ENCODE measurements at places on chromosomes 2 and 18. TPM values are rescaled to one million over a fixed set of nuclear protein-coding genes. Genes with fewer than 3 reads are reported as not detected.
A peak's percentile ranks its signal among the peaks of the same experiment; 100 is the strongest.

The COL4A3 gene
- polyA plus RNA-seq, result 0.16 TPM

- no peak for DNase-seq
Measured at GRCh38 chr2:60608679-60609078, 55.2 kb upstream of the BCL11A start.

GRCh38 chr18:58581265-58581664 is 47.6 kb downstream of the ALPK2 start:
- DNase-seq, result no peak

DNA sequence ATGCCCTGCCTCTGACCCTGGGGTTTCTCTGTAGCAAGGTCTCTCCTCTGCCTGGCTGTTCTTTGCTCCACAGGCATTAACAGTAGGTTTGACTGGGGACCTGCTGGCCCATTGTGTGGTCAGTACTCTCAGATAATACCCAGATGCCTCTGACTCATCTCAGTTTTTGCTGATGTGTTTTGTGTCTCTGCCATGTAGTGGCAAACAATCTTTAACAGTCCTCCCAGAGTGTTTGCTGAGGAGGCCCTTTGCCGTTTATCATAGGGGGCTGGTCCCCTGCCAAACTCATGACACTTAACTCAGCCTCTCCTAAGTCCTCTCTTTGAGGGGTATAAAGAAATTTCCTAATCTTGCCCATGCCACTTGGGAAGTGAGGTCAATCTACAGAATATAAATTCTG is 793.7 kb upstream of the FANCL start:
- DNase-seq, result no peak

DNA sequence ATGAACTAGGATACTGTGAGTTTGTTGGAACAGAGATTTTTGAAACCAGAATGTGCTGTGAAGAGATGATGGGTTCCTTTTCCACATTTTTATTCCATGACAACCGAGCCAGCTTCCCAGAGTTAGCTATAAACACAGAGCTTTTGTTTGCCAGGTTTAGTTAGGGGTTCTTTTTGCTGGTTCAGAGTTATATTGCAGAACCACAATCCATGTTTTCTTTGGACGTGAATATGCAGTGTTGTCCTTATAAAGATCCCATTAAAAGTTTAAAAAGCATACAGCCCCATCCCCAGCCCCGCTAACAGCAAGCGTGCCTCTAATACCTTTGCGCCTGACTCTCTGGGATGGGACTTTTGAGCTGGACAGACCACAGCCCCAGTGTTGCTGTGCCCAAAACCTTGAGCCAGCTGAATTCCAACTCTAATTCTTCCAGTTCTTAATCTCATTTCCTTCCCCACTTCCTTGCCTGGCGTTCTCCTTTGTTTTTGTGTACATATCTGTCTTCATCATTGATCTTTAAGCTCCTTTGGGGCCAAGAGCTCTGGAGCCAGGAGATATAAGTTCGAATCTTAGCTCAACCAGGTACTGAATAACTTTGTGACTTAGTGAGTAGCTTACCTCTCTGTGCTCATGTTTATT is 72.3 kb downstream of the SPATS2L start:
- peak; percentile 58 for DNase-seq

The IL1A gene
- polyA plus RNA-seq, result not detected

DNA sequence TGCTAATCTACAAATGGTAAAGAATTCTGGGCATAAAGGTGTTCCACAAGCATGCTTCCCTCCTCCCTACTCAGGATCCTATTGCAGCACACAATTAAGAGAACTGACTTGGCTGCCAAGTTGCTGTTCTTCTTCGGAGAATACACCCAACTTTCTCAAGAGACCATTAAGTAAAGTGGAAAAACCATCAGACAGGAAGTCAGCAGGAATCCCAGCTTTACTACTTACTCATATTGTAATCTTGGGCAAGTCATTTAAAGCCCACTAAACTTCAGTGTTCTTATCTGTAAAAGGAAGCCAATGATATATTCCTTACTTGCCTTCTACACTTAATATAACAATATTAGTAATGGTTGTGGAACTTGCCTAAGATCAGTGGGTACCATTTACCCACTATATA is 37.8 kb downstream of the PSTPIP2 start:
- no peak for DNase-seq

DNA sequence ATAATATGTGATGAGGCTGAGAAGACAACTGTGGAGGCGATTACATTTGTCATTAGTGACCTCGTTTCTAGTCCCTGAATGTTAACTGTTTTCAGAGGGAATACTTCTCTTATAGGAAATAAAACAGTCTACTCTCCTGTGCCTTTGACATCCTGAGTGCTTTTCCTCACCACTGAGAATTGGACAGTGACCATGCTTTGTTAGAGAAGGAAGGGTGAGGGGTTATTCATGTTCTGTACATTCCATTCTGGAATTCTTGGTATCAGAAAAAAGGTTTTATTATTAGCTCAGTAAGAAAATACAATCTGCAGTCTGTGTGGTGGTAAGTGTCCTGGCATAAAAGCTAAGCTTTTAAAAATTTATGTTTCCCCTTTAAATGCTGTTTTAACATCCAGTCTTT is 58.8 kb downstream of the PARD3B start:
- no peak for DNase-seq

- DNase-seq, result no peak
Measured at GRCh38 chr2:70534183-70534836, 19.3 kb downstream of the TGFA start.

DNA sequence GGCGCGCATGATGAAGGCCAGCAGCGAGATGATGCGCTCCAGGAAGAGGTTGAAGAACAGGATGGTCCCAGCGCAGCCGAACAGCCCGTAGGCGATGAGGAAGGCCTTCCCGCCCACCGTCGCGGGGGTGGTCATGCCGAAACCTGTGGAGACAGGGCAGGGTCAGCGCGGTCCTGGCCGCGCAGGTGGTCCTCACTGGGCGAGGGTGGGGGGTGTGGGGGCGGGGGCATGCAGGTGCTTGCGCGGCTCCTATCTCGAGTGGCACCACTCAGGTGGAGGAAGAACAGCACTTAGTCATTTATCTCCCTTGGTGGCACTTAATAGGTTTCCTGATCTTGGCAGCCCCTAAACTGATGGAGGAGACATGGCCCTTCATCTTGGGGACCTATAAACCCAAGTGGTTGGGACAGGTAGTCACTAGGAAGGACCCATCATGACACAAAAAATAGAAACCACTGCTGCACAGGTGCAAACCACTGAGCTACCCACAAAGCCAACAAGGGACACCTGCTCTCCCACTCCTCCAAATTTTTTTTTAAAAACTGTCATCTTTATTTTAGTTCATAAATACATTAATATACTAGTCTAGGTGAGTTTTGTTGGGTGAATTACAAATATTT is 118.8 kb downstream of the MSH2 start:
- no peak for DNase-seq

The RPL37A gene
- polyA plus RNA-seq, result 4,827 TPM

DNA sequence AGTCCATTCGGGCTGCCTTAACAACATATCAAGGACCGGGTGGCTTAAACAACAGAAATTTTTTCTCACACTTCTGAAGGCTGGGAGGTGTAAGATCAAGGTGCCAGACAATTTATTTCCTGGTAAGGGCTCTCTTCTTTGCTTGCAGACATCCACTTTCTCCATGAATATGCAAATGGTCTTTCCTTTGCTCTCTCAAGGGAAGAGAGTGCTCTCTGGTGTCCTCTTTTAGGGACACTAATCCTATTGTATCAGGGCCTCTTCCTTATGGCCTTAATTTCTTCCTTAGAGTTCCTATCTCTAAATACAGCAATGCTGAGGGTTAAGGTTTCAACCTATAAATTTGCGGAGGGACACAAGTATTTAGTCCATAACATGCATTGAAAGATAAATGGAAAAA is 770.8 kb downstream of the DSC3 start:
- no peak for DNase-seq

The CTLA4 gene
- 0.09 TPM for polyA plus RNA-seq

The PLEKHH2 gene
- 7.4 TPM for polyA plus RNA-seq
